Fibroblast of mammary gland (primary cell): ENCODE measurements at places on chromosomes 7 and 10.
A peak's percentile ranks its signal among the peaks of the same experiment; 100 is the strongest.

DNA sequence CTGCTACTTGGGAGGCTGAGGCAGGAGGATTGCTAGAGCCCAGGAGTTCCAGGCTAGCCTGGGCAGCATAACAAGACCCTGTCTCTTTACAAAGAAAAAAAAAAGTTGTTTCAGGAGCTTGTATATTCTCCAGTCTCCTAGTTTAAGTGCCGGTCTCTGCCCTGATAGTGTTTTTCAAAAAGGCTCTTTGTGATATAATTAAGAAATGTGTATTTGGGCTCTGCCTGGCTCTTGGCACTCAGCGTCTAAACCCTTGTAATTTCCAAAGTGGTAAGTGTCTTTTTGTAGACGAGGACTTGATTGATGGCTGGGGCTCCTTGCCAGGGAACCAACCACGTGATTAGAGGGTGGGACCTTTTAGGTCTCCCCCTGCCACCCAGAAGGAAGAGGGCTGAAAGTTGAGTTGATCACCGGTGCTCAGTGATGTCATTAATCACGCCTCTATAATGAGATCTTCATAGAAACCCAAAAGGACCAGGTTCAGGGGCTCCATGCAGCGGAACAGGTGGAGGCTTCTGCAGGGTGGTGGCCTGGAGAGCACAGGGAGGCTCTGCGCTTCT lies 4.4 kb downstream of the EIF3B start:
- no peak for DNase-seq

DNA sequence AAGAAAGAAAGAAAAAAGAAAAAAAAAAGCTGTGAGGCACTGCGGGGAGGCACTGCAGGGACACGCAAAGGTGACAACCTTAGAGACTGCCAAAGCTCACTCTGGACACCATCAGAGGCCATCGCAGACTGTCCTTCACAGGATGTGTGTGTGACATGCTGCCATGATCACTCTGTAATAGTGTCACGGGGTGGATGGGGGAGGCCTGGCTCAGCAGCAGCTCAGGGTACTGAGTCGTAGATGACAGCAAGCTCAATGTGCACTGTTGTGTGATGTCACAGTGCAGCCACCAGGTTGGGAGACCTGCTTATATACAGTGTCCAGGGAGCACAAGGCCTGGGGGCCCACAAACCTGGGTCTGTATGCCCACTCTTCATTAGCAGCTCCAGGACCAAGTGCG lies 83.3 kb downstream of the SLIT1 start:
- no peak for DNase-seq

DNA sequence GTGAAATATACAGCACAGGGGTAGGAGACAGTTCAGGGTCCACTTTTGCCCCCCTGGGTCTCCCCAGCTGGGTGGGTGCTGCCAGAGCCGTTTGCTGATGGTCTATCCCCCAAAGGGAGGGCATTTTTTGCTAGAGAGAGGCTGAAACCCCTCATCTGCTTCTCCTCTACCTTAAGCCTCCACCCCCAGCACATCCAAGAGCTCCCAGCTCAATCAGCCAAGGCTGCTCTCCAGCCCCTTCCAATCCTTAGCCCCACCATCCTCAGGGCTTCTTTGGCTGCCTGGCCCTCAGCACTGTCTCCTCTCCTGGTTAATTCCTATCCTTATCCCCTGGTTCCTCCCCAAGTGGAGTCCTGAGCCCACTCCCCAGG lies 153.1 kb downstream of the AOAH start:
- DNase-seq = no peak

GRCh38 chr10:15209827-15210509 lies 41.5 kb upstream of the NMT2 start:
- peak; percentile 82 for DNase-seq

DNA sequence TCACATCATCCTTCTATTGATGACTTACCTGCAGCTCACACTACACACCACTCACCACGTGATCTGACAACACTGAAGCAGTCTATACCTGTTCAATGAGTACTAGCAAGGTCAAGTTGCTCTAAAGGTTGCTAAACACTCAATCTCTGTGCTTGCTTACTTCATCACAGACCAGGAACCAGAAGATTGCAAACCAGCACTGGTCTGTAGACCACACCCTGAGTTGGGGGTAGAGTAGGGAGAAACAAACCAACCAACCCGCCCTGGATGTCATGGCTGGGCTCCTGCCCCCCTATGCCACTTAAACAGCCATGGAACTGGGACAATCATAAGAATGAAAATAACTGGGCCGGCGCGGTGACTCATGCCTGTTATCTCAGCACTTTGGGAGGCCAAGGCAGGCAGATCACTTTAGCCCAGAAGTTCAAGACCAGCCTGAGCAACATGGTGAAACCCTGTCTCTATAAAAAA lies 19.6 kb downstream of the DLG5 start:
- DNase-seq = no peak

GRCh38 chr7:105838627-105839231 lies 37.7 kb downstream of the ATXN7L1 start:
- DNase-seq = peak; percentile 47

DNA sequence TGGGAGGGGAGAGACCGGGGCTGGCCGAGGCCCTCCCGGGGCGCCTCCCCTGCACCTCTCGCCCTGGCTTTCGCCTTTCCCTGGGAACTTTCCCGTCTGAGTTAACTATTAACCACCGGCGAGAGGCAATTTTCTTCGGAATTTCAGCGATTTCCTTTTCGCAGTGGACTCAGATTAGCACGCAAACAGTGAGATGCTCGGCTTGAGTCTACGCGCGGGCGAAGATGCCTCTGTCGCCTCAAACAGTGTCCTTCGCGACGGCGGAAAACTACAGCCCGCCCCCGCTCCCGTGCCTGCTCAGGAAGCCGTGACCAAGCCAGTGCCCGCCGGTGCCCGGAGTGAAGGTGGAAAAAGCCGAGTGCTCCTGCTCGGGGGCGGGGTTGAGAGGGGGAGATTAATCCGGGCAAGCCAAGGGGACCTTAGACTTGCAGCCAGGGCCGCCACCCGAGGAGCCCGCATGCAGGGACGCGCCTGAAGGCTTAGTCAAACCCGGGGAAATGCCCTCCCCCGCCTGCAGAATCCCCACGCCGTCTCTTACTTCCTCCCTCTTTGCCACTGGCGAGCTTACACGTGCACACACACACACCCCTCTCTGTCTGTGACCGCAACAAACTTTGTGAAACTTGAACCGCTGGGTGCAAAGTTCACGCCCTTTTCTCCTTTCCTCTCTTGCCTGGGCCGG lies 14.5 kb upstream of the PAX2 start:
- DNase-seq = peak; percentile 5

GRCh38 chr7:149293338-149293737 lies 31.3 kb downstream of the ZNF783 start:
- no peak for DNase-seq

GRCh38 chr10:21494191-21495001 lies 31.1 kb downstream of the SKIDA1 start:
- no peak for DNase-seq

DNA sequence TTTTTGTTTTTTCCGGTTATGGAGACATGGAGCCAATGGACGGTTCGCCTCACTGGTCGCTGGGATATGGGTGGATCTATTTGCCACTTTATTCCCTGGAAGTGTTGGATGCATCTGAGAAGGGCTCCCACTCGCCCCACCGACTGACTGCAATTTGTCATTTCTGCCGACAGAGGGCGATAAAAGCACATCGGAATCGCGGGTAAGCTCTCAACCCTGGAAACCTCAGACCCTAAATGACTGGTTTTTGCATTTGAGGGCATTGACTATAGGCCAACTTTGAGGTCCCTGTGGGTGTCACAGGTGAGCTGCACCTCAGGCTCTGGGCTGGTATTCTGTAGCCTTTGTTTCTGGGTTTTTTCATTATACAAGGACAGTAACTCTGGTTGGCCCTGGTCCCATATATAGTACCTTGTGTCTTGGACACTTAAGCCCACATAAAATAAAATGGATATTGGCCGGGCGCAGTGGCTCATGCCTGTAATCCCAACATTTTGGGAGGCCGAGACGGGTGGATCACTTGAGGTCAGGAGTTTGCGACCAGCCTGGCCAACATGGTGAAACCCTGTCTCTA lies 11.9 kb upstream of the OPALIN start:
- peak; percentile 41 for DNase-seq

- no peak for DNase-seq
Measured at GRCh38 chr10:11901833-11902475, 78.8 kb downstream of the PROSER2 start.

GRCh38 chr7:3722396-3722922 lies 421.4 kb downstream of the SDK1 start:
- DNase-seq = no peak

- peak; percentile 66 for DNase-seq
Measured at GRCh38 chr7:107232568-107233090, 63.8 kb downstream of the HBP1 start.

DNA sequence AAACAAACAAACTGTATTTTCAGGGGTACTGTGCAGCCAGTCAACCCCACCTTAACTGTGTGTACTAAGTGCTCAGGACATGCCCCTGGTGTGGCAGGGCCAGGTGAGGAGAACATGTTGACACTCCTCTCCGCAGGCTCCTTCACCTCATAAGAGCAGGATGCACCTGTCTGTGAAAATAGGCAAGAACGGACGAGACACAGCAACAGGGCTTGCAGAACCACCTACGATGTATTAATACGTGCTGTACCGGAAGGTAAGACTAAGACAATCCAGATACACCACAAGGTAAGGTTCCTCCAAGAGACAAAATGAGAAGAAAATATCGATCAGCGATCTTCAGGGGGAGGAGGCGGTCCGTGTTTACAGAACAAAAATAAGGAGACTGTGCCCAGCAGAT lies 65.8 kb upstream of the CAMK2B start:
- no peak for DNase-seq

DNA sequence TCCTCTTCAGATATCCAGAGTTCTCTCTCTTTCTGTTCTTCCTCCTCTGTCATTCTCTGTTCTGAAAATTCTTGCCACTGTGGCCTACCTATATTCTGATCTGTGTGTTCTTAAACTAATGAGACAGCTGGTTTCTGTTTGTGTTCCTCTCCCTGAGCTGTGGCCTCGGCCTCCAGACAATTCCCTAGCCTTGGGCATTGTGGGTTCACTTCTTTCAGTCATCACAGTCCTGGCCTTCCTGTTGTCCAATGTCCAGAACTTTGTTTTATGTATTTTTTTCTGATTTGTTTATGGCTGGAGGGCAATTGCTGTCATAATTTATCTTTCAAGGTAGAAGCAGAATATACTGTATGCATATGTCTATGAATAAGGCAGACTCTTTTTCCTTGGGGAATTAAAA lies 173.2 kb upstream of the MTPN start:
- DNase-seq = no peak

- no peak for DNase-seq
Measured at GRCh38 chr7:78616539-78616938, 818.0 kb downstream of the PHTF2 start.
